D341Med (cell line): ENCODE measurements at places on chromosomes 1 and 21.

- peak; percentile 68 for DNase-seq
These were observed 995 bp upstream of the KIF26B start for GRCh38 chr1:245153552-245154428.

GRCh38 chr1:159448181-159448580 is 8.7 kb downstream of the OR10J1 start:
- no peak for DNase-seq

DNA sequence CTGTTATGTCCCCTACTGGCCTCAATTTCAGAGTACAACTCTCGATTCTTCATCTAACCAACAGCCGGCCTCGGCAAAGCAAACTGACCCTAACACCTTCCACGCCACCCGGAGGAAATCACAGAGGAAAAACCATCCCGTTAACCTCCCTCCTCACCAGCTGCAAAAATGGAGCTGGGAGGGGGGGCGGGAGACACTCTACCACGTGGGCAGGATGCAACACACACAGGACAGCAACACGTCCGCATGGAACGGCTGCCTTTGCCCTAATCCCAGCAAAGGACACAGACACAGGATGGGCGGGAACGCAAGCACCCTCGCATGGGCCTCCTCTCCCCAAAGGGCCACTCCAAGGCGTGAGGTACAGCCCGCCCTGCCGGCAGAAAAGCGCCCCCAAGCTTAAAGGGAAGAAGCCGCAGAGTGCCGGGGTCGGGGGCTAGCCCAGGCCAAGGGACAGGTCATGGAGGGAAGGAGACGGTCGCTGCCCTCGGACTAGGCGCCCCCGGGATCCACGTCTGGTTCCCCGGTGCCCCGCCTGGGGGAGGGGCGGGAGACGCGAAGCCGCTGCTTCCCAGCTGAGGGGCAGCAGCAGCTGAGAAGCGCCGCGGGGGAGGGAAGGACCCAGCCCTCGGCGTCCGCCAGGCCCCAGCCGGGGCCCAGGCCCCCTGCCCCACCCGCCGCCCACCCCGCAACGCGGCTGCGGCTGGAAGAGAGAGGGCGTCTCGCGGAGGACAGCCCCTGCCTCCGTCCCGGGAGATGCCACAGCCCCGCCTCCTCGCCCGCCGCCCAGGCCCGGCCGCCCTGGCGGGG is 590 bp downstream of the FOXJ3 start:
- peak; percentile 71 for DNase-seq

DNA sequence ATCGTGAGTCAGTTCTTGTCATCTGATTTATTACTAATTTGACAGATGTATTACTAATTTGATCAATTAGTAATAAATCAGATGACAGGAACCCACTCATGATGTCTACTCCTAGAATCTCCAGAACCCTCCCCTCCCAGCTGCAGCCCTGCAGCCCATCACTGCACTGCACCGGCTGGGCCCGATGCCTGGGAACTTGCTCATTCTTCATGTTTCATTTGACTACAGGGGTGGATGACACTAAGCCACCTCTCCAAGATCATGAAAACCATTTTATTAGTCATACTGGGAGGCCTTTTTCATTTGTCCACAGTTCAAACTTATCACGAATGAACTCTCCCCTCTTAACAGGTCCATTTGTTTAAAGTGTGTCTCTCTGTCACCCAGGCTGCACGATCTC is 41.0 kb downstream of the KCNH1 start:
- no peak for DNase-seq

DNA sequence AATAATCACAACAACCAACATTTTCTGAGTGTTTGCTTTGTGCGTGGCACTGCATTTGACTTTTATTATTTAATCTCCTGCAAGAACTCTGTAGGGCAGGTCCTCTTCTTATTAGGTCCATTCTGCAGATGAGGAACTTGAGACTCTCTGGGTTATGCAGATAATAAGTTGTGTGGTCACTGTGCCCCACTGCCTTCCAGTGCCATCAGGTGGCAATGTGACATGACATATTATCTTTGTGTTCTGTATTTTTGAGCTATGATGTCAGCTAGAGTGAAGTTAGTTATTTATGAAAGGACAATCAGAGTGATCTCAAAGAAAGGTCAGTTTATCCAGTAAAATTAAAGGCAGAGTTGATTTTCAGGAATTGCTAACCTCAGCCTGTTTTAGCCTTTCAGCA is 196.0 kb downstream of the FMN2 start:
- DNase-seq: no peak

DNA sequence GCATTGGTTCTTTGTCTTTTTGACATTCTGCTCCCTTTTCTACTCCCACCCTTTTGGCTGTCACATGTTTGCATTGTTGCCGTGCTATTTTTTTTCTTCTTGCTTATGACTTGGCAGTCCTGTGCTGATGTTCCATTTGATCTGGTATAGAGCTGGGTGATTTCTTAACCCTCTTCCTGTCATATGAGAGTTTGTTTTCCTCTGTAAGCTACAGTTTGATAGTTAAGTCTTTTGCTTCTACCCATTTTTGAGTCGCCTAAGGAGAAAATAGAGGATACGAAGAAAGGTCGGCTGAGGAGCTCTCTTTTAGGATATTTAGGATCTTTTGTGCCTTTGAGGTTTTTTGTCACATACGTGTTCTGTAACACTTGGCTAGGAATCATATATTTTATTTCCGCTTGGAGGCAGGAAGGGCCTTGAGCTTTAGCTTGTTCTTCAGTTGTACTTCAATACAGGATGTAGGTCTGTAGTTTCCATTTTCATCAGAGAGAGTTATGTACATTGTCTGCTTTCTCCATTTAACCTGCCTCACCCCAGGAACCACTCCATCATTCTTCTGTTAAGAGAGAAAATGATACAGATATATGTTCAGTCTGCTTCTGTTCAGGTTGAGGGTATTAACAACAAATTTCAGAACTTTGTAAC is 150.7 kb downstream of the BACH1 start:
- DNase-seq: no peak

- DNase-seq: peak; percentile 5
These were observed 211.8 kb downstream of the MATN1 start for GRCh38 chr1:30511563-30511962.

DNA sequence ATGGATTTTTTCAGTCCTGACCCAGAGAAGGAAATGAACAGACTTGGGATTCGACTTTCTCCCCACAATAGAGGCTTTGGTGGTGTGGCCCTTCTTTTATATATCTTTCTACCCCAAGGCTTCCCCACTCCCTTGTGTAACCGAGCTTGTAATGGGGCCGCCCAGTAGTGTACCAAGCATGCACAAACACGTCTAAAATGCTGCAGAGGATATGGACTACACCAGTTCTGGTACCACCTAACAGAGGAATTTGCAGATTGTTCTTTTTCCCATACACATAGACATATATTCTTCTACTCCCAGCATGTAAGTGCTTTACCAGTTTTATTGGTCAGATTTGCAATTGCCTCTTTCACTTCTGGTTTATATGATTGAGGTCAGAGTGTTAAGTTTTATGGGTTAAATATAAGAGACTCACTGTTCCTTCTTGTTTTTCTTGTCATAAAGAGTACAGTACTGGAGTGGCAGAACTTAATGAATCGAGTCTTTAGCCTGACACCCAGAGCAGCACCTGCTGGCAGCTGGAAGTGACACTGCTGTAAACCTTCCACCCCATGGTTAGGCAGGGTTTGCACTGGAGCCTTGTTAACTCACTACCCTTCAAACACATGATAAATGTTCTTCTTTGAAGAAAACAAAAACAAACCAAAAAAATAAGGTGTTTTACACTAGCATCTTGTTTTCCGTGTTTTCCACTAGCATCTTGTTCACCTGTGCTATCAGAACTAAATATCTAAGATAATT is 198.6 kb downstream of the PTPRC start:
- DNase-seq: no peak

GRCh38 chr1:211677659-211678058 is 2.2 kb upstream of the NEK2 start:
- no peak for DNase-seq

- no peak for DNase-seq
These were observed 111.9 kb upstream of the SLC44A3 start for GRCh38 chr1:94708299-94708685.

GRCh38 chr1:222002503-222002902 is 260.6 kb upstream of the DUSP10 start:
- no peak for DNase-seq

GRCh38 chr21:24097181-24097580 is 1510.1 kb downstream of the MRPL39 start:
- DNase-seq: no peak

DNA sequence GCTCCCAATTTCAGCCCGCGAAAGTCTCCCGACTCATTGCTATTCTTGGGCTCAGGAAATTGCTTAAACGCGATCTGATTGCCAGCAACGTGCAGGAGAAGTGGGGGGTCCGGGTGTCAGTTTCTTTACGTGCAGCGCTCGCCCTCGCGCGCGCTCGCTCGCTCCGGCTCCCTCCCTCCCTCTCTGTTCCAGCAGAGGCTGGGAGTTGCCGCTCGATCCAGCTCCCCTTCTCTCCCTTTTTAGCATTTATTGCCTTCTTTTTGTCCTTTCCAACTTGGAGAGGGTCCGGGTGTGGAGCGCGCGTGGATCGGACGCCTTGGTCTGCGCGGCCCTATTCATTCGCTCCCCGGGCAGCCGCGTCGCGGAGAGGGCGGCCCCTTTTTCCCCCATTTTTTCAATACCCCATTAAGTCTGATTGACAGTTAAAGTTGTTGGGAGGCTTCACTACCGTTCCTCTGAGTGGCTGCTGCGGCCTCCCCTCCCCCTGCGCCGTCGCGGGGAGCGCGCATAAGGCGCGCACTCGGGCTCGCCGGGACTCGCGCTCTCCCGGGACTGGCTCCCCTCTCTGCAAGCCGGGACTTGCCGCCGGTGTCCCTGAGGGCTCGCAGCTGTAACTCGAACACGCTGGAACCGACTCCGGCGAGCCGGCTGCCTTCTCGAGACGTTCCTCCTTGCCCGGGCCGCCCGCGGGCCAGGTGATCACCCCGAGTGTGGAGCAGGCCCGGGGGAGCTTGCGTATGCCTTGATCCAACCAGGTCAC is at the start of gene DHRS3:
Gene DHRS3 (minus strand): TSS at position 310 of the 760 bp plus-strand sequence. CDS start 862 bp downstream, outside the sequence.
- DNase-seq: peak; percentile 76

DNA sequence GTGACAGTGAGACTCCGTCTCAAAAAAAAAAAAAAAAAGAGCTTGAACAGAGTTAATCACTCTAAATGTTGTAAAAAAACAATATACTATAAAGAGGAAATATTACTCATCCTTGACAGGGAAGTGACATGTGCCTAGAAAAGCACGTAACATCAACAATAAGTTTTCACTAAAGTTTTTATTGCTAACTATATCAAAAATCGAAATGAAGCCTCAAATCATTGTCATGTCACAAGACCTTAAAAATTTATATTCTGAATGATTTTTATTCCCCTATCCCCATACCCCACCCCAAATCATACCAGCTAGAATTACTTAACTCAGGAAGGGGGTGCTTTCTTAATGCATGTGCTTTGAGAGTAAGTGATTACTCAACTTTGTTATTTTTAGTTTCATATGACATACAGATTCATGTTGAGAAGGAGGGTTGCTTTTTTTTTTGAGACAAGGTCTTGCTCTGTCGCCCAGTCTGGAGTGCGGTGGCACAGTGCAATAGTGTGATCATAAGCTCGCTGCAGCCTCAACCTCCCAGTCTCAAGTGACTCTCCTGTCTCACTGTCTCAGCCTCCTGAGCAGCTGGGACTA is 53.6 kb upstream of the MUTYH start:
- DNase-seq: no peak

DNA sequence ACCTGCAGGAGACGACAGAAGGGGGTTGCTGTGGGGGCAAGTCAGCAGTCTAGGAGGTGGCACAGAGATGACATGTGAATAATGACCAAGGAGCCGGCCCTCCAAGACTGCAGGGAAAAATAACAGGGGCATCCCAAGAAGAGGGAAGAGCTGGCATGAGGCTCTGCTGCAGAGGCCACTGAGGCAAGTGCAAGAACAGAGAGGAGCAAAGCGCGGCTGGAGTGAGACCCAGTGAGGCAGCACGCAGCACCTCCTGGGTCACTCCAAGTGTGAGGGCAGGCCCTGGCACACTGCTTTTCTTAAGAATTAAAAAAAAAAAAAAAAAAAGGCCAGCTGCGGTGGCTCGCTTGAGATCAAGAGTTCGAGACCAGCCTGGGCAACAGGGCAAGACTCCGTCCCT is 80.1 kb downstream of the SLC66A1 start:
- no peak for DNase-seq

DNA sequence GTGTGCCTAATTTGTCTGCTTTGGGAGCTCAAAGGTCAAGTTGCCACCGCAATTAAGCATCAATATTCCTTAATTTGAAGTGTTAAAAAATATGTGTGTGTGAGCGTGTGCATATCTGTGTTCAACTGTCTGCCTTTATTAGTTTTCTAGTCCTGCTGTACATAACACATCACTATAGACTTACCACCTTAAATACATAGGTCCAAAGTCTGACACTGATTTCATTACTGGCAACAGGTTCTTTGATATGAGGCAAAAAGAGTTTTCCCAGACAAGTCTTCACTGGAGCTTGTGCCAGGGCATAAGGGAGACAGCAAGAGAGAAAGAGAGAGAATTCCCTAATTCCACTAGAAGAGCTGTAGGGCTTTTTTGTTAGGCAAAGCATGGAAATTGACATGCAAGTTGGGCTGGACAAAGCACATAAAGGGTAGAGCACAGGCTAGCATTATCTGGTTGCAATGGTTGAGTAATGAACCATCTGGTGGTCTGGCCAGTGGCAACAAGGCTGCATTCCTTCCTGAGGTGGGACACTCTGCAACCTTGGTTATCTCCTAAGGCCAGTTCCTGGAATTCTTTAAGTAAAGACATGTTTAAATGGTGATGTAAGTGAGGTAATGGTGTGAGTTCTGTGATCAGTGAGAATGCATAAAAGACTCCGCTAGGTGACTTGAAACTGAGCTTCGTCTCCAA is 457.2 kb upstream of the ADAMTS5 start:
- no peak for DNase-seq

DNA sequence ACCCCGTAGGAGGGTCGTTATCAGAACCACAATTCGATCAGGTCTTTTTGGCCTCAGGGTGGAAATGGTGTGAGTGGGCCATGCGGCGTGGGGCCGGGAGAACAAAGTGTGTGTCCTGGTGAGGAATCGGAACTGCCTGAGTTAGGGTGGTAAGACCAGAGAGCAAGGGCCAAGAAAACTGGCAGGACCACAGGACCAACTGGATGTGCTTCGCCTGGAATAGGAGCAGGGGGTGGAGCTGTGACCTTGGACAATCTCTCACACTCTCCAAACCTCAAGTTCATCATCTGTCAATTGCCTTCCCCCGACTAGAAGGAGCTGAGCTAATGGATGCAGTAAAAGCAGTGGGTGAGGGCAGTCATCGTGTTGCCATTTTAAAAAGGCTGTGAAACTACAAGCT is 59.5 kb downstream of the NAV1 start:
- DNase-seq: peak; percentile 31

- DNase-seq: no peak
These were observed 46.5 kb upstream of the GREM2 start for GRCh38 chr1:240658312-240658960.
